GM12892 (cell line): ENCODE measurements at places on chromosomes 5 and 9.

DNA sequence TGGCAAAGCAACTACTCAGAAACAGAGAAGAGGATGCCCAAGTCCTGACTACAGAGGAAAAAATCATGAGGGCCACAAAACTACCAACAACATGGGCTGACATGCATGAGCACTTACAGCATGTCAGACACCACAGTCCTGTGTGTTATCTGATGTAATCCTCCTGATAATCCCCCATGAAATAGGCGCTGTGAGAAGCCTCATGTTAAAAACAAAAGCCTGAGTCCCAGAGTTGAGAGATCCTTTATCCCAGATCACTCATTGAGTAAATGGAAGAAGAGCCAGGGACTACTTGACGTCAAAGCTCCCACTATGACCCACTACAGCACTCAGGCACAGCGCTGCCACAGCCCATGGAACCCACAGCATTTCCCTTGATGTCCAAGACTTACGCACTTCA lies 7.2 kb upstream of the SPOCK1 start:
- DNase-seq = no peak

DNA sequence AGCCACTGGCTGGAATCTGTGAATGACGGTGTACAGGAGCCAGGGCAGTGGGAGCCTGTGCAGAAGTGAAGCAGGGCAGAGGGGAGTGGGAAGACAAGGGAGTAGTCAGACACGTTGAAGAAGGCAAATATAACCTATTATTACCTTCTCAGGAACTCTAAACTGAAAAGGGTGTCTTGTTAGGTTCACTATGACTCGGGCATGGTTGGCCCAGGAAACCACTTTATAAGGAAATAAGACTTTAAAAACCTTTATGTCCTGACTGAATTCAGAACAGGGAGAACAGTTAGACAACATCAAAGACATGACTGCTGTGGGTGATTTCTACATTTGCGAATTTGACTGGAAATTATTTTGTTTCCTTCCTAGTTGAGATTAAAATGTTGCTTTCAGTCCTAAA lies 107.5 kb downstream of the ACER2 start:
- no peak for DNase-seq

DNA sequence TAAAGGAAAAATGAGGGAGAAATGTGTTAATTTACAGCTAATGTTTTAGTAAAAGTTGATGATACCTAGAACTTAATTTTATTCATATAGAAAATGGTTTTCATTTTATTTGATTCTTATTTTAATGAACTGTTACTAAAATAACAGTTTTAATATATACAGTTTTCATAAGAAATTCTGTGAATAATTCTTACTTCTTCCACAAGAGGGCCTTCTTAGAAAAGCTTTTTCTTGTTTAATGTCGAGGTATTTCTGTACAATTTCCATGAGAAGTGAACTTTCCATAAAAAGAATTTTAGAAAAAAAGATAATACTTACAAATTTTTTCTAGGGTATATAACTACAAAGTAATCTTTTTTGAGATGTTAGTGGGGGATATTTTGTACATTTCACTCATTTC lies 73.9 kb downstream of the KLF9 start:
- no peak for DNase-seq

DNA sequence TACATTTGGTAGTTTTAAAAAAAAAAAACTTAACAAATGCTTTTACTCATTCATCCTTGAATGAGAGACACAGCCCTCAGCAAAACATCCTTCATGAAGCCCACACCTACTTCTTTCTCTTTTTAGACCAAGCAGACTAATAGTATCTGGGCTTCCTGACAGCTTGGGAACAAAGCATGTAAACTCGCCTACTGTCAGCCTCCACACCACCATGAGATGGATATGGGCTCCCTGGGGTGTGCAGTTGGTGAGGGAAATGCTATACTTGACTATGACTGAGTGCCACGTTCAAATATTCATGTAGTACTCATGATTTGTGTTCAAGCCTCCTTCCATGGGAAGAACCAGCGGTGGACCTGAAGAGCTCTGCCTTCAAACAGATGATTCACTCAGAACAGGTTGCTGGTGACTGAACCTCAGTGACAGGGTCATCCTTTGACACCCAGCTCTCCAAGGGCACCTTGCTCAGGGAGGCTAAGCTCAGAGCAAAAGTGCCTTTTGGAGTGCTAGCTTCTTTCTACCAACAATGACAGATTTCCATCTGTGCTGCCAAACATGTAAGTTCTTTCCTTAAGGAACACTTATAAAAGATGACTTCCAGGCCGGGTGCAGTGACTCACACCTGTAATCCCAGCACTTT lies 36.8 kb downstream of the SLC22A5 start:
- no peak for DNase-seq

- no peak for DNase-seq
These were observed 7.0 kb downstream of the DIPK1B start for GRCh38 chr9:136719195-136719880.

DNA sequence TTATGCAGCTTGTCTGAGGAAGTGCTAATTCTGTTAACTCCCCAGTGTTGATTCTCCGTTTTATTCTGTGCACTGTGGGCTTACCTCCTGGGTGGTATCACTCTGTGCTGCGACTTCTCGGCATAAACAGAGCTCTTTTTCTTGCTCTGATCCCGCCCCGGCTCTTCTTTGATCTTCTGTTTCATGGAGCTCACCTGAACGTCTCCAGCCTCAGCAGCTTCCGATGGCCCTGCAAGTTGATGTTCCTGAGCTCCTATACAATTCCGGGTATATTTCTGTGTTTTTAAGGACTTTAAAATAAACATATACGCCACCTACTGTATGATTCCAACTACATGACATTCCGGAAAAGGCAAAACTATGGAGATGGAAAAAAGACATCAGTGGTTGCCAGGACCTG lies 110.8 kb downstream of the TENT4A start:
- no peak for DNase-seq

DNA sequence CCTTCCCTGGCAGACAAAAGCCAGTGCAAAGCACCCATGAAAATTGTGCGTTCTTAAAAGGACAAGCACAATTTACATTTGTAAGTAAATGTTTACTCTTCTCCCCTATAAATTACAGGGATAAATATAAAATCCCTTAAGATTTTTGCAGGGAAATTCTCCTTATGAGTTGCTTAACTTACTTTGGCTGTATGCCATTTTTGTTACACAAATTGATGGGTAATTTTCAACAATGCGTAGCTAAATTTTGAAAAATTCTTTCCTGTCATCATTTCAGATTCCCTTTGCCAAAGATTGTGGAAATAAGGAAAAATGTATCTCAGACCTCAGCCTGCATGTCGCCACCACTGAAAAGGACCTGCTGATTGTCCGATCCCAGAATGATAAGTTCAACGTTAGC lies 64.2 kb upstream of the ITGA2 start:
- no peak for DNase-seq
